ENCODE measurements at places on chromosomes 5 and 9.

DNA sequence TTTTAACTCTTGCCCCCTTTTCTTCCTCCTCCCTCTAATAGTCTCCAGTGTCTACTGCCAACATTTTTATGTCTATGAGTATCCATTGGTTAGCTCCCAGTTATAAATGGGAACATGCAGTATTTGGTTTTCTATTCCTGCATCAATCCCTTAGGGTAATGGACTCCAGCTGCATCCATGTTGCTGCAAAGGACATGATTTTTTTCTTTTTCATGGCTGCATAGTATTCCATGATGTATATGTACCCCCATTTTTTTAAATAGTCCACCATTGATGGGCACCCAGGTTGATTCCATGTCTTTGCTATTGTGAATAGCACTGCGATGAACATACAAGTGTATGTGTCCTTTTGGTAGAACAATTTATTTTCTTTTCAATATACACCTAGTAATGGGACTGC lies 993.7 kb downstream of the EFNA5 start:
- no peak for DNase-seq

- DNase-seq: no peak
Observed at GRCh38 chr9:113307396-113307975, 4.3 kb upstream of the RNF183 start.

DNA sequence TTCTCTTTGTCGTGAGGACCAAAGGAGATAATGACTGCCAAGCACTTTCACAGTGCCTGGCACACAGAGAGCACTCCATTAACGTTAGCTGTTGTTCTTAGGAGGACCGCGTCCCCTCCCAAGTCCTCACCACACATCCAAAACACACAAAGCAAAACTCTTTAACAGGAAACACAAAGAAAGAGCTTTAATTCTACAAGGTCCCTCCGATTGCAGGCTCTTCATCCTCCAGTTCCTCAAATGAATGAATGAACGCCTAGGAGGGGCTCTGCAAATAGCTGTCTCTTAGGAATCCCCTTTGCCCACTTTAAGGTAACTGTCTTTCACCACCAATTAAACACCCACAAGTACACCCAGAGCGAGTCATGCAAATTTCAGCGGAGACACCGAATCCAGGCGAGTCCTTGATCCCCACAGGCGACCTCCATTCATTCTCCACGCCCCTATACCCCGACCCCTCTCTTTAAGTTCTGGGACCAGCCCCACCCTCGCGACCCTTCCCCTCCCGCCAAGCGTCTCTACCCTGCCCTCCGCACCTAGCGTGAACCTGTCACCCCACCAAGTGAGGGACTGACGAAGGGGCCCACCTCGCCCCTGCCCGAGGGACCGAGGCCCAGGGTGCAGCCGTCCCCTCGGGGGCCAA lies 644 bp downstream of the TSC1 start:
- DNase-seq: no peak

- DNase-seq: no peak
Observed at GRCh38 chr5:159339460-159339859, 9.2 kb upstream of the IL12B start.

GRCh38 chr5:170534177-170534576 lies 30.4 kb downstream of the KCNIP1 start:
- DNase-seq: no peak

DNA sequence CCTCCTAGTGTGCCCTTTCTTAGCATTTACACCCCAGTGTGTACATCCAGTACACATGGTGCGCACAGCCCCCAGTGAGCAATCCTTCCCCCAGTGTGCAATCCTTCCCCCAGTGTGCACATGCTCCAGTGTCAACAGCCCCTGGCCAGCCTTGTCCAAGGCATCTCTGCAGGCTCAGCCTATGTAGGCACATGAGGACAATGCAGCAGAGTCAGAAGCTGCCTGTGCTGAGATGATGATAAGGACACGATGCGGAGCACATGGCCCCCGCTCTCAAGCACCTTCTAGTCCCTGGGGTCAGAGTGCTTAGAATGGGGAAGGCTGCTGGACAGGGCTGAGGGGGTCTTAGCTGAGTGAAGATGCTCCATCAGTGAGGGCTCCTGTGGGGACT lies 69.8 kb downstream of the GADD45G start:
- no peak for DNase-seq

- DNase-seq: peak; percentile 41
Observed at GRCh38 chr5:82347201-82347865, 69.2 kb upstream of the RPS23 start.

- peak; percentile 63 for DNase-seq
Observed at GRCh38 chr9:114677418-114677817, 4.6 kb downstream of the TEX48 start.

- no peak for DNase-seq
Observed at GRCh38 chr5:116766470-116766947, 191.9 kb upstream of the SEMA6A start.

- DNase-seq: no peak
Observed at GRCh38 chr9:103899866-103900265, 194.2 kb upstream of the SMC2 start.

DNA sequence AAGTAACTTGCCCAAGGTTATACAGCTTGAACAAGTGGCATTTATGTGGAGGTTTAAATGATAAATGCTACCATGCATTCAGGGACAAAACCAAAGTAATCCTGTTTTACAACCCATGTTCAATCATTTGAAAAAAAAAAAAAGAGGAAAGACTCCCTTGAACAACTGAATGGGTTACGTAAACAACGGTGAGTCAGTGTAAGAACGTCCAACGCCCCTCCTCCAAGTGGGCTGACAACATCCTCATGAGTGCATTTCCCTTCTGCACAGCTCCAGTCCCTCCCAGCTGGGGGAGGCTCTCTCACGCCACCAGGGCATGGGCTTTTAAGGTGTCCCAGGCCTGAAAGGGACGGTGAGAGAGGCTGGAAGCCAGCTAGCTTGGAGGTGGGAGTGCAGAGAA lies 90.0 kb downstream of the PRRT1B start:
- DNase-seq: no peak

GRCh38 chr5:54807421-54807820 lies 178.0 kb downstream of the ESM1 start:
- DNase-seq: no peak

- DNase-seq: no peak
Observed at GRCh38 chr9:121700832-121701419, 49.5 kb downstream of the DAB2IP start.

GRCh38 chr5:67165526-67166459 lies 30.8 kb downstream of the CD180 start:
- no peak for DNase-seq

- no peak for DNase-seq
Observed at GRCh38 chr5:140248414-140248813, 54.5 kb downstream of the PFDN1 start.

- no peak for DNase-seq
Observed at GRCh38 chr5:68332080-68332451, 116.5 kb downstream of the PIK3R1 start.

DNA sequence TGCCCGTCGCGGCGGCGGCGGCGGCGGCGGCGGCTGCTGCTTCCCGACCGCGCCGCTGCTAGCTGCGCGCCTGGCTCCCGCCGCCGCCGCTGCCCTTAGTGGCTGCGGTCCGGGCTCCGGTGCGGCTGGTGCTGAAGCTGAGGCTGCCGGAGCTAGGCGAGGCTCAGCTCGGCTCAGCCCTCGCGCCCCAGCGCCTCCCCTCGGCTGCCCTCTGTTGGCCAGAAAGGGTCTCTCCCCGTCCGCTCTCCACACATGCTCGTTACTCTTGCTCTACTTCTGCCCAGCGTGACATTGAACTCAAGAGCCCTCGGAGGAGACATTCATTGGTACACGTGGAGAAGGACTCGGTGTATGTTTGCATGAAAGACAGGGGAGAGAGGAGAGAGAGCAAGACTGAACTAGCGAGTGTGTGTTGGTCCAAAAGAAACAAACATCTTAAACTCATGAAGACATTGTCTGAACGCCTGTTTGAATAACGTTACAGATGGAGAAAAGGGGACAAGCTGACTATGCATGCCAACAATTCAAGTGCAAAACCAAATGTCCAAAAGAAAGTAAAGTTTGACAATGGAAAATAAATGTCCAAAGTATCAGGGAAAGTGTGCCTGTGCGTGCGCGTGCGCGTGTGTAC lies at the start of gene HCN1:
TSS of gene HCN1 (minus strand) at position 175 of the 631 bp plus-strand sequence.
- DNase-seq: no peak

DNA sequence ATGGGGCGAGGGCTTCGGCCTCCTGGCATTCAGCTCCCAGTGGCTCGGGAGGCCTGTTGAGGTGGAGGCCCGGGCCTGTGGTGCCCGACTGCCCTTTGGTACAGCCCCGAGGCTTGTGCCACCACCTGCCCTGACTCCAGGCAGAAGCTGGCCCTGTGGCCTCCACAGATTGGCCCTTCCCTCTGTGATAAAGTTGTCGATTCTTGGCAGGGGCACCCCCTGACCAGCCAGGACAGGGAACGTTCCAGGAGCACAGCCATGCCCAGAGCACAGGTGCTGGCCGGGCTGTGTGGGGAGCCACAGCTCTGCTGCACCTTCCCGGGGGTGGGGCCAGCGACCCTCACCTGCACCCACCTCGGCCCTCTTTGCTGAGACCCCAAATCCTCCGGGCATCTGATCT lies 32.7 kb downstream of the SLC6A18 start:
- DNase-seq: no peak

DNA sequence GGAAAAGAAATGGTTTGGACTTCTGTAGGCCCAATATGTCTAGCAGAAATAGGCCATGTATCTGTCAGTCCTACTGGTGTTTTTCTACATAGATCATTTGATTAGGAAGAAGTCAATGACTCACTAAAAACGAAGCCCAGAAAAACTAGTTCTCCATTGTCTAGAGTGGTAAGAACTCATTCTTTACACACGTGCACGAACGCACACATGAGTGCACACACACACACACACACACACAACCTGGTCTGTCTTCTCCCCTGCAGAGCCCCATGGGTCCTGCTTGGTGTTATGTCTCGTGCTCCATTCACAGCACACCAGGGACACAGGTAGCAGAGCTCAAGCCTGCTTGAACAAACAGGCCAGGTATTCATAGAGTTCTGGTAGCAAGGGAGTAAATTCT lies 14.9 kb upstream of the FCN1 start:
- no peak for DNase-seq

DNA sequence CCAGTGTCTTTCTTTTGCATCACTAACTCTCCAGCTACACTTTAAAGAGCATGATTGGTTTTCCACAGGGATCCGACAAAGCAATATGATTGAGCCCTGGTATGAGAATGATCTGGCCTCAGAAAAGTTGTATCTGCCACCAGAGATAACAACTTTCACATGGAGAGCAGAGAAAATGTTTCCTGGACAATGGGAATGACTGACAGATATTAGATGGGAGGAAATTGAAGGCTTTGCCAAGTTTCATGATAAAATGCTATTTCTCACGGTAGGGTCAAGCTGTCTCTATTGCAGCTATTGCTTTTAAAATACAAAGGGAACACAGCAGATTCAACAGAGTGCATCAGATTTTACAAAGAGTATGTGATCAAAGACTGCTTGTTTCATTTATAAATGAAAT lies 56.4 kb upstream of the GLIS3 start:
- no peak for DNase-seq

DNA sequence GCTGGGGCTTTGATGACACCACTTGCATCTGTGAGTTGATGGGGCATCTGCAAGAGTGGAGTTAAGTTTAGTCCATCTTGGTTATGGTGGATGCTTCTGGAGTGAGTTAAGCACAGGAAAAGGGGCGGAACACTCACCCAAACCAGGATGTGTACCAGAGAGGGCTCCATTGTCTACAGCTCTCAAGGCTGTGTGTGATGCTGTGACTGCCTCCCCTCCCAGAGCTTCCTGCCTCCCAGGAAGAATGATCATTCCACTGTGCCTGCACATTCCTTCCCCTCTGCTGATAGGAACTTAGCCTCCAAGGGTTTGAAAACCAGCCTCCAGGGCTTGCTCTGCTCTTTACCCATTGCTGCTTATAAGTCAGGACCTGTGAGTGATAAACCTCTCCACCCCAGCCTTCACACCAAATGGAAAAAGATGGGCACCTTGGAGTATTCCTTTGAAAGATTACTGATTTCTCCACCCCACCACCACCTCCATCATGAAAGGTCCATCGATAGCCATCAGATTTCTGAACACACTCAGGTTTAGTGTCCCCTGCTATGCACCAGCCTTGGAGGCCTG lies 160.1 kb upstream of the SPRY4 start:
- no peak for DNase-seq

GRCh38 chr5:152397581-152397980 lies 7.5 kb downstream of the NMUR2 start:
- no peak for DNase-seq

GRCh38 chr9:135703726-135704125 lies 1.7 kb downstream of the KCNT1 start:
- DNase-seq: no peak

- no peak for DNase-seq
Observed at GRCh38 chr9:130329061-130329460, 63.5 kb downstream of the HMCN2 start.

DNA sequence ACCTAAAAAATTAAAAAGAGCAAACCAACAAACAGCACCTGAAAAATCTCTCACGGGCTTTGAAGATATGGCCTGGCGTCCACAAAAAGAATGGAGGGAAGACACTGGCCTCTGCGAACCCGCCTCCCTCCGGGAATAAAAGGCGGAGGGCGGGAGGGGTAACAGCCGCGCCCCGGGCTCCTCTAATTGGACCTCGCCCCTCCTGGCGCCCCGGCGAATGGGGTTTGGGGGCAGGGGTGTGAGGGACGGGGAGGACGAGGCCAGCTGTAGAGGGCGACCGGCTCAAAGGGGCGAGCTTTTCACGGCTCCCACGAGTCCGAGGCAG lies 753 bp downstream of the FANCC start:
- DNase-seq: no peak

DNA sequence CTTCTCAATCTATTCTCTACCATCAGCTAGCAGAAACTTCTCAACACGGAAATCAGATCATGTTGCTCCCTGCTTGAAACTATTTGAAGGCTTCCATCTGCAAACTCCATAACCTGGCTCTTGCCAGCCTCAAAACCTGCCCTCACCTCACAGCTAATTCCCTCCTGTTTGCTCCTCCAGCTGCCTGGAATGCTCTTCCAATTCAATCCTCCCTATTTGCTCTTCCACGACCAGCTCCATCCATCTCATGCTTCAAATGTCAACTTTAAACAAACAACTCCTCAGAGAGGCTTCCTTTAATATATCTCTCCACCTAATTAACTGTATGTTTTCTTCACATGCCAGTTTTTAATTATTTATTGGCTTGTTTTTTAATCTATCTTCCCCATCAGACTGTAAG lies 1.5 kb downstream of the PLAA start:
- no peak for DNase-seq

- DNase-seq: no peak
Observed at GRCh38 chr5:1415626-1416360, 29.4 kb downstream of the SLC6A3 start.

Data from NCI-H187 treated with DMSO at 0.1 percent for 48 hours (cell line).